ENCODE measurements at places on chromosomes 3 and 15.

DNA sequence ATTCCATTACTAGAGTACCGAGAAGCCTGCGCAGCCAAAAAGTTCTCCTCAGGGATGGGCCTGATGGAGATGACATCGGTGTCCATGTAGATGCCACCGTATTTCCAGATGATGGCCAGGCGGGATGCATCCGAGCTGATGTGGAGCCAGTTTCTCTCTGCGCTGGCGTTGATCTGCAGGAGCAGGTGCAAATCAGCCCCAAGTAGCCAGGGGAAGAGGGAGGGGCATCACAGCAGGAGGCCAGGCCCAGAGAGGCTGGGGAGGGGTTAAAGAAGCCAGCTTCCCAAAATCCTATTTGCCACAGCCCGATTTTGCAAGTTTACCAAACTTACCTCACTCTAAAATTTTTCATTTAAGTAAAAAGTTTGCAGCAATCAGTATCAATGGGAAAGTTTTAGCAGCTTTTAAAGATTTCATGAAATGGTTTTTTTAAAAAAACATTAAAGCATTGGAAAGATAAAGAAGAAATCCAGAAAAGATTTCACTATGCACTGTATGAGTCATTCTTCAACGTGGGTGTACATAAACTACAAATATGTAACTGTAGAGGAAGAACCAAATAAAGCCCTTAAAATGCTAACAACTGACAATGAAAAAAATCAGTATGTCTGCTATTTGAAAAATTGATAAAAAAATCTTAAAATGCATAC lies 7.4 kb downstream of the A4GNT start:
- peak; percentile 56 for DNase-seq

GRCh38 chr15:70324001-70324974 lies 226.6 kb upstream of the TLE3 start:
- DNase-seq = peak; percentile 92

- DNase-seq = peak; percentile 49
Observed at GRCh38 chr3:132006605-132007204, 28.1 kb downstream of the CPNE4 start.

- DNase-seq = no peak
Observed at GRCh38 chr3:9681723-9682081, 21.9 kb upstream of the CPNE9 start.

- DNase-seq = peak; percentile 48
Observed at GRCh38 chr15:100114571-100114970, 227.2 kb downstream of the ADAMTS17 start.

GRCh38 chr15:67548862-67549651 lies 6.6 kb downstream of the MAP2K5 start:
- no peak for DNase-seq

Data from AG10803 (cell line).